ENCODE measurements at places on chromosomes 11 and 22. TPM values are rescaled to one million over a fixed set of nuclear protein-coding genes. Genes with fewer than 3 reads are reported as not detected.

DNA sequence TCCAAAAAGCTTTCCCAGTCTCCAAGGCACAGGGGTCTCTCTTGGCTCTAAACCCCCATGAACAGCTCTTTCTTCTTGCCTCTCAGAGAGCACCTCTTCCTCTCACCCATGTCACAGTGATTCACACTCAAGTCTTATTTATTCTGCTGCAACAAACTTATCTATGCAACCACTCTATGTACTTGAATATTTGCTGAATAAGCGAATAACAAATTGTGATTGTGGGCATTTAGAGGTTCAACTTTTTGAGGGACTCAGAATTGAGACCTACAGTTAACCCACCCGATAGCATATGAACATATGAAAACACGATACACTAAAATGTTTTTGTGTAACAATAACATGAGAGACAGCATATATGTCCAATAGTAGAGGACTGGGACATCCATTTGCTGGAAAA lies 137.1 kb upstream of the NARS2 start:
- H3K27me3 ChIP-seq, result no peaks in the 10 kb centered on the region
- H3K4me1 ChIP-seq, result no peaks in the 10 kb centered on the region
- no peak overlapping the region for H3K4me3 ChIP-seq
- no peak overlapping the region for H3K27ac ChIP-seq
- no peak for DNase-seq

DNA sequence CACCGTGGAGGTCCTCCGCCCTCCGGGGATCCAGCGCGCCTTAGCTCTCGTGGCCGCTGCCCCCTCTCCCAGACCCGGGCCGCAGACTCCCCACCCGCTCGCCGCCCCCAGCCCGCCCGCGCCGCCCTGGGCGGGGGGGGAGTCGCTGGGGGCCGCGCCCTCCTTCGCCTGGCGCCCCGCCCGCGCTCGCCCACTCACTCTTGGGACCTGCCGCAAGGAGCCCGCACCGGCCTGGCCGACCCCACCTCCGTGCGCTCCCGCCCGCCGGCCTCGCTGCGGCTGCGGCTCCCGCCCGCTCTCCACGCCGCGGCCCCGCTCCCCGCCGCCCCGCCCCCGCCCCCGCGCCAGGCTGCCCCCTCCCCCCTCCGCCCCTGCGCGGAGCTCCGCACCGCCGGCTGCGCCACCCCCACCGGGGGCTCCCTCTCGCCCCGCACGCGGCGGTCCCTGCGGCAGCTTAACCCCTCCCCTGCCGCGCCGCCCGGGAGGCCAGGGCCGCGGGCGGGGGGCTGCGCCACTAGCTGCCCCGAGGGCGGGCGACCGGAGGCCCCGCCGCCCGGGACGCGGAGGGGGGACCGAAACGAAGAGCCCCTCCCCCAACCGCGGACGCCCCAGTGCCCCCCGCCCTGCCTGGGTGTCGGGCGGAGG lies 724 bp upstream of the RASGRP2 start:
- no peaks in the 10 kb centered on the region for H3K36me3 ChIP-seq
- peaks cover 4% of the 10 kb centered on the region for H3K27me3 ChIP-seq
- peak overlapping the region; percentile 83 for H3K27ac ChIP-seq
- no peak for DNase-seq
- peak overlapping the region; percentile 59 for H3K4me3 ChIP-seq

- no peaks in the 10 kb centered on the region for H3K36me3 ChIP-seq
- no peak for DNase-seq
- H3K4me3 ChIP-seq, result no peak overlapping the region
- no peak overlapping the region for H3K27ac ChIP-seq
- H3K4me1 ChIP-seq, result no peaks in the 10 kb centered on the region
These were observed 659.4 kb downstream of the METTL15 start for GRCh38 chr11:28767574-28767973.

GRCh38 chr11:12287009-12287373 lies 90.4 kb upstream of the PARVA start:
- no peaks in the 10 kb centered on the region for H3K36me3 ChIP-seq
- H3K4me3 ChIP-seq, result no peak overlapping the region
- peak overlapping the region; percentile 83 for H3K27ac ChIP-seq
- no peaks in the 10 kb centered on the region for H3K27me3 ChIP-seq

- no peaks in the 10 kb centered on the region for H3K36me3 ChIP-seq
- DNase-seq, result no peak
- no peak overlapping the region for H3K4me3 ChIP-seq
- H3K4me1 ChIP-seq, result no peaks in the 10 kb centered on the region
These were observed 130.0 kb downstream of the OSBP2 start for GRCh38 chr22:30824711-30825110.

Gene NAALADL1
- total RNA-seq, result 40.4 TPM

Gene ZDHHC8
- 27.5 TPM for total RNA-seq

Gene MUC5B
- 2.2 TPM for total RNA-seq

Data from Peyer's patch (tissue), 4 donors.